Activated CD4-positive, alpha-beta T cell treated with anti-CD3 and anti-CD28 coated beads for 24 hours (primary cell): ENCODE measurements at places on chromosomes 12 and 14.

DNA sequence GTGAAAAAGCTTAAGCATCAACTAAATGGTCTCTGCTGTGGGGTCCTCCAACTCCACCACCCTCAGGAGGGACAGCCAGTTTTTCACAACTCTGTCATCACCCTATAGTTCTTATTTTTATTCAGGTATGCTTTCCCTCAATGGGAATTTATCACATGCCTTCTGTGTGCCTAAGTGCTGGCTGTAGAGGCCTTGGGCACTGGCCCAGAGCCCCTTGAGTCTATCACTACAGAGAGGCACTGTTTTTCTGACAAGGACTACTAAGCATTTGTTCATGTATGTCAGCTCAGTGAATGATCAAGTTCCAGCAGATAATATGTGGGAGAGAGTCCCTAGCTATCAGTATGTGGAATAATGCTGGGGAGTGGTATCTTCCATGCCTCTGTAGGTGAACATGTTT lies 463.9 kb downstream of the NPAS3 start:
- DNase-seq, result no peak

DNA sequence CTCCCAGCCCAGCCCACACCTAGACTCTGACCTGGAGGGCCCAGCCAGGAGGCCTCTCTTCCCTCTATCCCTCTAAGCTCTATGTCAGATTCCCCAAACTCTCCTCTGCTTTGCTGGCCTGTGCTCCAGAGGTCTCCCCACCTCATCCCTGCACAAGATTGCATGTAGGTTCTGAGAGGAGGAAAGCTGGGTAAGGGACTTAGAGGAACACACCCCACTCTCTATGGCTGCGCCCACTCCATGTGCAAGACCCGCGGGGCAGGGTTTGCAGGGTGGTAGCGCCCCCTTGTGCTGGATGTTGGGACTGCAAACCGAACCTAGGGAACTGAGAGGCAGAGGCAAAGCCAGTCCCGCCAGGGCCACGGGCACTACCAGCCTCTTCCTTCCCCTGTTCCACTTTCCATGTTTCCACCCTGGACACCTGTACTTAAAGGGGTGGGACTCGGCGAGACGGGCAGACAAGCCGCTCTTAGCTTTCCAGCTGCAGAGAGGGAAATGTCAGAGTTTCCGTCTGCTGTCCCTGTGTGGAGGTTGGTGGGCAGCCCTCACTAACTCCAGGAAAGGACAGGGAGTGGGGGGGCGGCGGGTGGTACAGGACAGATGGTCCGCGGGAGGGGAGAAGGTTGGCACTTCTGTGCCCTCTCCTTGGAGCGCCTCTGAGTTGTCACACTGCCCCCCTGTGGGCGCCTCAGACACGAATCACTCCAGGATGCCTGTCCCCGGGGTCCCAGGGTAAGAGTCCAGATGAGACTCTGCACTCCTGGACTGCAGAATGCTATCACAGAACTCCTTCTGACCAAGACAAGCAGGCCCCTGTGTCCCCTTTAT lies 16.8 kb downstream of the MMP14 start:
- peak; percentile 97 for DNase-seq

DNA sequence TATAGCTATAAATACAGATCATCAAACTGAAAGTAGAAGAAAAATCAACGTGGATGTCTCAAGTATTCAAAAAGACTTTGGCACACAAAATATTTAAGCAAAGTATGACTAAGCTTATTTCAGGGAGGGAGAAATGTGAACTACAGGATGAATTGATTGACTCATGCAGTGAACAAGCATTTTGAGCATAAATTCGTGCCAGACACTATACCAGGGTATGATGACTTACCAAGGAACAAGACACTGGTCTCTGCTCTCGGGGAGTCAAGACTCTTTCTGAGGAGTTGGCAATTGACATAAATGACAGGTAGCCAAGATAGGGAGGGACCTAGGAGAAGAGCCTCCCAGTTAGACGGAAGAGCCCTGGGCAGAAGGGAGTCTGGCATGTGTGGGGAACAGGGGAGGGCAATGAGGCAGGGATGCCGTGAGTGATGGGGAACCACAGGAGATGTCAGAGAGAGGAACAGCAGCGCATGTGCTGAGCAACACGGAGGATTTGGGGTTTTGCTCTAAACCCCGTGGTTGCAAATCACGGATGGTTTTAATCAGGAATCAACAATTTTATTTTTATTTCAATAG lies 115.2 kb downstream of the TMEM132D start:
- DNase-seq, result no peak

DNA sequence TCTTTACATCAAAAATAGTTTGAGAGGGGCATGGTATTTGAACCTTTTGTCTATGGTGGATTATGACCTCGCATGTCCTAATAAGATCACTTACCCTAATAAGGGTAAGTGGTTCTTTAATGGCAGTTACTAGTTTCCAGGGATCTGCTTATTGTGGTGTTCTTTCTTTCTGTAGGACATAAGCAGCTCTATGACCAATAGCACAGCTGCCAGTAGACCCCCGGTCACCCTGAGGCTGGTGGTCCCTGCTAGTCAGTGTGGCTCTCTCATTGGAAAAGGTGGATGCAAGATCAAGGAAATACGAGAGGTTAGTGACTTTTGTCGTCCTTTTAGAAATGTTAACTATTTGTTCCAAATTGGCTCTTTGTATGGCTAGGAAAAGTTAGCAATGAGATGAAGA lies 7.2 kb downstream of the PCBP2 start:
- no peak for DNase-seq

DNA sequence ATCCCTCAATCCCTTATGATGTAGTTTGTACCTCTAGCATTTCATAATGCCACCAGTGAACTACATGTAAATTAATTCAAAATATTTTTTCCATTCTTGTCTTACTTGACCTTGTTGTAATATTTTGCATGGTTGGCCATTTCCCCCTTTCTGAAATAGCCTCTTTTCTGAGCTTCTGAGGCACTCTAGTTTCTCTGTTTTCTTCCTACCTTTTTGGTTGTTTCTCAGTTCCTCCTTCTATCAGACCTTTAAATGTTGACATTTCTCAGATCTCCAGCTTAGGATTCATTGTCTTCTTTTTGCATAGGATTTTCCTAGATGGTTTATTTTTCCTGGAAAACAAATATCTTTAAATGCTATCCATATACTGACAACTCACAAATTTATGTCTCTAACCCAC lies 9.8 kb upstream of the RMST start:
- no peak for DNase-seq

GRCh38 chr12:92185052-92185451 lies 39.4 kb upstream of the BTG1 start:
- DNase-seq, result no peak

DNA sequence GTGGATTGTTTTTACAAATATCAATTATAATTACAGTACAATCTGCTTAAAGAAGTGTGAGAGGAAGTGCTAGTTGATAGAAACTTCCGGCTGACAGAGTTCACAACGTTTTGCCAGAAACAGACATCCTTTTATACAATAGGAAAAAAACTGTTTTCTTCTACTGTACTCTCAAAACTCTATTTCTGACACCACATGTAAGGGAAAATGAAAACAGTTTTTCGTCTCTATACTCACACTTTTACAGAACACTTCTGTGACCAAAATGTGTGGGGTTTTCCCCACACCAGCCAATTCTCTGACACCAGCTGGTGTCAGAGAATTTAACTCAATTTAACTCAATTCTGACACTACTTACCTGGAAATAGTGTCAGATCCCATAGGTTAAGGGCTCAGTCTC lies 24.2 kb upstream of the HIF1A start:
- DNase-seq, result no peak
